Activated naive CD4-positive, alpha-beta T cell (primary cell): ENCODE measurements at places on chromosomes 1 and 21.

DNA sequence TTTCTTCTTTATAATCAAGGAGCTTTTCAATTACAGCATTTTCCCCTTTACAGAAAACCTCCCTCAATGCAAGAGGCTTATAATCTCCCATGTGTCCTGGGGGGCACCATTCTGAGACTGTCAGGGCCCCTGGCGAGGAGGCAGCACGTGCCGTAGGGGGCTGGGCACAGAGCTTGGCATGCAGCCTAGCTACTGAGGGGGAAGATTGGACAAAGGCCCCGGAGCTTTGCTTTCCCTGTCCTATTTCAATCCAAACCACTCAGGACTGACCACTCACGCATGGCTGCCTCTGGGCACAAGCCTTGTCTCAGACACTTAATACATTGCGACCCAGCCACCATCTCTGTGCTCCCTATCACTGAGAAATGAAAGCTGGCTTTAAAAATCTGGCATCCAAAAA is 2.8 kb upstream of the RAP1GAP start:
- no peak for DNase-seq

- no peak for DNase-seq
Measured at GRCh38 chr1:152442765-152443164, 28.7 kb upstream of the CRNN start.

GRCh38 chr1:54254055-54254454 is 54.1 kb downstream of the MRPL37 start:
- no peak for DNase-seq

GRCh38 chr1:181128592-181129497 is 40.3 kb downstream of the IER5 start:
- no peak for DNase-seq

DNA sequence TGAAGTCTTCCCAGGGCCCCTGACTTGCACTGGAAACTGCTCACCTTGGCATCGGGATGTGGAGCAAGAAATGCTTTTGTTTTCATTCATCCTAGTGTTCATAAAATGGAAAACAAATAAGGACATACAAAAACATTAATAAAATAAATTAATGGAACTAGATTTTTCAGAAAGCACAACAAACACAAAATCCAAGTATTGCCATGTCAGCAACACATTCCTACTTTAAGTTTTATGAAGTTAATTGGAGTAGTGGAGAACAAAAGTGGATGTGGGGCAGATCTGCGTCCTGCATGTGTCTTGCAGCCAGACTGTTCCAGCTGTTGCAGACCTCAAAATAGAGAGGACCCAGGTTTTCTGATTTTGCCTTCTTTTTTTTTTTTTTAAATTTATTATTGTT is 32.9 kb downstream of the PRMT2 start:
- DNase-seq = no peak

GRCh38 chr1:77956464-77956863 is 22.4 kb downstream of the FUBP1 start:
- no peak for DNase-seq

GRCh38 chr1:116933606-116934515 is 24.1 kb downstream of the PTGFRN start:
- no peak for DNase-seq

- no peak for DNase-seq
Measured at GRCh38 chr1:167635156-167635648, 5.2 kb downstream of the RCSD1 start.

DNA sequence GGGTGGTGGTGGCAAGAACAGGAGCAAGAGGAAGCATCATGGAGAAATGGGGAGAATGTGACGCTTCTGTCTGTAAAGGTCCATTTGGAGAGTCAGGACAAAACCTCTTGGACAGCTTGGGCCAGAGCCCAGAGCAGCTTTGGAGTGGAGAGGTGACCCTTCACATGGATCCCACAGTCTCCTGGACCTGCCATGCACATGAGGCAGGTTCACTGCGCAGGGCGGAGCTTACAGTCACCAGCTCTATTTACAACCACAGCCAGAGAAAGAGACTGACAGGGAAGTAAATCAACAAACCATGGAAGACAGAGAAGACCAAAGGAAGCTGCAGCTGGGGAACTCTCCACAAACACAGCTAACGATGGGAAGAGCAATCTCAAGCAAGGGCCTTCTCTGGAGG is 828 bp upstream of the RGS8 start:
- no peak for DNase-seq

DNA sequence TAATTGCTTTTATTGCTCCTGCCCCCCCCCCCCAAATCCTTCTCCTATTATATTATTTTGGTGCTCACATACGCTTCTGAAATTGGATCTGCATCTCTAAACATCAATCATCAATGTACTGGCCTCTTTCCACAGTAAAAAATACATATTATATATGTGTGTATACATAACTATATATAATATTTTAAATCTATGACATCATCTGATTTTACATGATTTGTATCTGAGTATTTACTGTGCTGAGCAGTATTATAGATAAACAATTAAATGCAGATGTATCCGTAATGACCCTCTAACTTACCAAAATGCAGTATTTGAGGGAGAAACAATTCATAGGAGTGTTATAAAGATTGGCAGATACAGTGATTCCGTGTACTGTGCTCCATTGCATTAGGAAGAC is 832 bp downstream of the PLPPR4 start:
- no peak for DNase-seq

- DNase-seq = no peak
Measured at GRCh38 chr1:171769171-171769570, 12.3 kb upstream of the METTL13 start.

- no peak for DNase-seq
Measured at GRCh38 chr1:118827207-118827606, 160.9 kb downstream of the TBX15 start.

DNA sequence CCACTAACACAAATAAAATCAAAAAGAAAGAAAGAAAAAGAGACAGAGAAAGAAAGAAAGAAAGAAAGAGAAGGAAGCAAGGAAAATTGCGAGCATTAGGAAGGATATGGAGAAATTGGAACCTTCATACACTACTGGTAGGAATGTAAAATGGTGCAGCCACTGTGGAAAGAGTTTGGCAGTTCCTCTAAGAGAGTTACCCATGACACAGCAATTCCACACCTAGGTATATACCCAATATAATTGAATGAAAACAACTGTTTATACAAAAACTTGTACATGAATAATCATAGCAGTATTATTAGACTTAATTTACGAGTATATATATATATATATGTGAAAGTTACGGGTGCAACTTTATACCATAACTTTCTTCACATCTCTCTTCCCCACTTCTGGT is 4.1 kb upstream of the LYPD8 start:
- no peak for DNase-seq

DNA sequence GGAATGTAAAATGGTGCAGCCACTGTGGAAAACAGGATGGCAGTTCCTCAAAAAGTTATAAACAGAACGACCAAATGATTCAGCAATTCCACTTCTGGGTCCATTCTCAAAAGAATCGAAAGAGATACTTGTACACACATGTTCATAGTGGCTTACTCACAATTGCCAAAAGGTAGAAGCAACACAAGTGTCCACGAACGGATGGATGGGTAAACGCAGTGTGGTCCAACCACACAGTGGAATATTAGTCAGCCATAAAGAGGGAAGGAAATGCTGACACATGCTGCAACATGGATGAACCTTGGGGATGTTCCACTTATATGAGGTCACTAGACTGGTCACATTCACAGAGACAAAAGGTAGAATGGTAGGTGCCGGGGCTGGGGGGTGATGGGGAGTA is 5.3 kb downstream of the KRTAP10-1 start:
- DNase-seq = no peak

GRCh38 chr1:154998818-154999570 is 3.6 kb upstream of the ZBTB7B start:
- peak; percentile 30 for DNase-seq
